GOT3 (cell line): ENCODE measurements at places on chromosomes 1 and 21.

DNA sequence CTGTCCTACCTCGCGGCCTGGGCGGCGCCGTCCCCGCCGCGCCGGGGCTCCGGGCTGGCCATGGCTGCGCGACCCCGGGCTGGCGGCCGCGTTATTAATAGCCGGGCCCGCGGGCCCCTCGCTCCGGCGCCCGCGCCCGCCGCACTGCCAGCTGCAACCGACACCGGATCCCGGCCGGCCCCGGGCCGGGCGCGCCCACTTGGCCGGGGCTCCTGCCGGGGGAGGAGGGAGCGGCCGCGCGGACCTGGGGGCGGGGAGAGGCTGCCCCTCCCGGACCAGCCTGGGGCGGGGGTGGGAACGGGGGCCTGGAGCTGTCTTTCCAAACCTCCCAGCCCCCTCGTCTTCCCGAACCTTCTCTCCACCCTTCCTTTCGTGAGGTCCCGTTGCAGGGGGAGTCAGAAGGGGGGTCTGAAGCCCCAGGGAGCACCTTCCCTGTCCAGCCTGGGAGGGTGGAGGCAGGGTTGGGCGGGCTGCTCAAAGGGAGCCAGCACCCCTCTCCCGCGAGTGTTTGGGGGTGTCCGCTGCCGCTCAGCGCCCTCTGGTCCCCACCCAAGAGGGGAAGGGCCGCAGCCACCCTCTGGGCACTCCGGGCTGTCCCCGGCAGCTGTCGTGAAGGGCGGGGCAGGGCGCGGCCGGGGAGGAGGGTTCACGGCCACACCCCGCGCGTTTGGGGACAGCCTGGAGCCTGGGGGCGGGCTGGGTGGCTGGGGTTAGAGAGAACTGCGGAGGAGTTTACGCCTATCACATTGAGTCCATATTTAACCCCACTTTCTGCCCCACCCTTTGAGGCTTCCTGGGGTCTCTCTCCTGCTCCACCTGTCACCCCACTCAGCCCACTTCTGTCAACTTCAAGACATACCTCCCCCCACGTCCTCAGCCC, at the start of gene SYNC:
TSS of gene SYNC (minus strand) at position 172 of the 880 bp plus-strand sequence. CDS start at position 62, 110 bp downstream.
- peak; percentile 55 for DNase-seq

- DNase-seq, result no peak
Observed at GRCh38 chr1:30375156-30375555, 348.2 kb downstream of the MATN1 start.

- no peak for DNase-seq
Observed at GRCh38 chr1:243729956-243730355, 120.1 kb downstream of the AKT3 start.

- DNase-seq, result no peak
Observed at GRCh38 chr1:43255438-43256210, 14.2 kb upstream of the TMEM125 start.

GRCh38 chr1:16152481-16153087, 3.3 kb downstream of the EPHA2 start:
- DNase-seq, result no peak

GRCh38 chr1:228011721-228012311, 5.0 kb downstream of the WNT3A start:
- DNase-seq, result no peak

DNA sequence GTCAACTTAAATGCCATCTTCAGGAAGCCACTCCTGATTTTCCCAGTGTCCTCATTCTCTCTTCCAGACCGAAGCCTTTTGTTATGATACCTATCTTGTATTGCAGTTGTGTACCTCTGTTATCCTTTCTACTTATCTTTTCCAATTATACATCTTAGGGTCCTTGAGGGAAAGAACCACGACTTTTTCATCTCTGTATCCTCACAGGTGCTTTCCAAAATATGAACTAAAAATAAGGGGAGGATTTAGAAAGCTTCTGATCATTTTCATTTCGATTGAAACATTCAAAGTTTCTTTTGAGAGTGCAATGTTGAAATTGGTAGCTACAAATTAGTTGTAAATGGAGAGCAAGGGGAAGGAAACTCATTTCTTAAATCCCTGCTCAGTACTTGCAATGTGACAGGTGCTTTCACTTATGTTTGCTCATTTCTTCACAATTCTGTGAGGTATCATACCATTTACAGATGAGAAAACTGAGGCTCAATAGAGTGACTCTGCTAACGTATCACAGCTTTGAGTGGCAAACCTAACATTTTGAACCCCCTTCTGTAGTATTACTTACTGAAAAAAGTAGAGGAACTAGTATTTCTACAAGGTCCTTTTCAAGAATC, 24.2 kb downstream of the SLC19A2 start:
- no peak for DNase-seq

DNA sequence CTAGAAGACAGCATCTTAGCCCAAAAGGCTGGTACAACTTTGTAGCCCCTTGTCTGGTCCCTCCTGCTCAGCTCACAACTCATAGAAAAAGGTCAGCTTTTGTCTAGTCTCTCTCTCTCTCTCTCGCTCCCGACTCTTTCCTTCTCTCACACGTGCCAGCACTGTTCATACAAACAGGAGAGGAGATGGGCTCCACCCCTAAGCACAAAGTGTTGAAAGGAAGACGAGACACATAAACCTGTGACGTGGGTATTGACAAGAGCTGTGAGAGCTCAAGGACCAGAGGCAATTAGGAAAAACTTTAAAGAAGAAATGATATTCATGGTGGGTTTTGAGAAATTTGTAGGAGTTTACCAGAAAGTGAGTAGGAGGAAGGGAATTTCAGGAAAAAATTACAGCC, 23.6 kb upstream of the KCNC4 start:
- DNase-seq, result no peak

GRCh38 chr1:167289075-167289442, 68.4 kb downstream of the POU2F1 start:
- no peak for DNase-seq

DNA sequence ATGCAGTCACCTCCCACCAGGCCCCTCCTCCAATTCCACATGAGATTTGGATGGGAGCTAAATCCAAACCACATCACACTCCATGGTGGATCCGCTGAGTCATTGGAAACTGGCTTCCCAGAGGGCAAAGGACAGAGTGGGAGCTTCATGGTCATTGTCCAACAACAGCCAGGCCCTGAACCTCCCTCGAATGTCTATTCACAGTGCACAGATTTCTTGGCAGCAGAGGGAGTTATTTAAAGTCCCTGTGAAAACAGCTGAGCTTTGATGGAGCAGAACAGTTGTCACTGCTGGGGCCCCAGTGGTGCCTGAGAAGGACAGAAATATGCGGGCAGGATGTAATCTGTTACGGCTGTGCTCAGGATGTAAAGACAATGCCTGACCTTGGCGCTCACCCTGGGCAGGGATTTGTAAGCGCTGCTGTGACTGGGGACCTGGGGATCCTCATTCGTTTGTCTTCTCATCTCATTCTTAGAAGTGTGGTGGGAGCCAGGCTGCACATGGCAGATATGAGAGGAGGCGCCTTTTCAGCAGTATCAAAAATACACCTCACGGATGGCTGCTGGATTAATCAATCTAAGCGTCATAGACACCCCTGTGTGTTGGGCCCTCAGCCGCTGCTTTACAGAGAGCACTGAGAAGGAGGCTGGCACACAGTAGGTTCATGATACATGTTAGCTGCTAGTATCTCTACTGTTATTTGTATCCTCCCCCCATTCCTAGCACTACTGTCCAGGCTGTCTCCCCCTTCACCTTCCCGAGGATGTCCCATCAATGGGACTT, 439.4 kb downstream of the PTPRU start:
- no peak for DNase-seq

DNA sequence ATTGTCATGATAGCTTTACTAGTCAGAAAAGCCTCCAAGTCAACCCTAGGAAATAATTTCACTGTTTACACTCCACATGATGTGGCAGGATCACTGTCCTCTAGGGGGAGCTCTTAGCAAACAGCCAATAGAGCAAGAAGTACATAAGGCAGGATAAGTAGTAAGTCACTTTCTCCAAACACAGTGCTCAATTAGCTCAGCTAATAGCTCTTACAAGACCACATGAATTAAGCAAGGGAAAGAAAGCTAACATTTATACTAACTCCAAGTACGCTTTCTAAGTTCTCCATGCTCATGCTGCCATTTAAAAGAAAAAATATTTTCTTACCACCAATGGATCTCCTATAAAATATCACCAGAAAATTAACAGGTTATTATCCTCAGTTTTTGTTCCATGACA, 66.9 kb upstream of the LRIF1 start:
- DNase-seq, result no peak

DNA sequence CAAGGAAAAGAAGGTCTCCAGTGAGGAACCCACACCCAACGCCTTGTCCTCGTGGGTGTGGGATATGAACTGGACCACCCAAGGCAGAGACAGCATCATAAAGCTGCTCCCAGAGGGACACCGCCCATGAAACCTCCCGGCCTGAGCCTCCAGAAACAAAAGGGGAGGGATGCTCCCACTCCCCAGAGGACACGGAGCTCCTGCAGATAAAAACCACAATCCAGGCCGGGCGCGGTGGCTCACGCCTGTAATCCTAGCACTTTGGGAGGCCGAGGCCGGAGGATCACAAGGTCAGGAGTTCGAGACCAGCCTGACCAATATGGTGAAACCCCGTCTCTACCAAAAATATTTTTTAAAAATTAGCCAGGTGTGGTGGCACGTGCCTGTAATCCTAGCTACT, 66.4 kb downstream of the CHD5 start:
- DNase-seq, result no peak

GRCh38 chr1:12436817-12437599, 181.0 kb downstream of the DHRS3 start:
- no peak for DNase-seq

DNA sequence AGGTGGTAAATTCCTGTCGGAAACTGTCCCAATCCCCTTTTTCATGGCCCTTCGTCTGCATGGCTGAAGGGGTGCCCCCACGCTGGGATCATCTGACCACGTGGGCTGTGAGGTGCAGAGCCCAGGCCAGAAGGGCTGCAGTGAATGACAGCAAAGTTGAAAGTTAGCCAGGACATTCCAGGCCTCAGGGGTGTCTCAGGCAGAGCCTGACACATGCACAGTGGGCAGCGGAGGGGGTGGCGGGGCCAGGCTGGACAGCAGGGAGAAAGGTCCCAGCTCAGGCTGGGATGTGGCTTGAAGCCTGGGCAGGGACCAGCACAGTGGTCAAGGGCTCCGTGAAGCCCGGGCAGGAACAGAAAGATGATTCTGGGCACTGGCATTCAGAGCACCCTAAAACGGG, 49.6 kb downstream of the GRIK3 start:
- no peak for DNase-seq

GRCh38 chr1:46437723-46438122, 43.6 kb downstream of the FAAH start:
- DNase-seq, result no peak

DNA sequence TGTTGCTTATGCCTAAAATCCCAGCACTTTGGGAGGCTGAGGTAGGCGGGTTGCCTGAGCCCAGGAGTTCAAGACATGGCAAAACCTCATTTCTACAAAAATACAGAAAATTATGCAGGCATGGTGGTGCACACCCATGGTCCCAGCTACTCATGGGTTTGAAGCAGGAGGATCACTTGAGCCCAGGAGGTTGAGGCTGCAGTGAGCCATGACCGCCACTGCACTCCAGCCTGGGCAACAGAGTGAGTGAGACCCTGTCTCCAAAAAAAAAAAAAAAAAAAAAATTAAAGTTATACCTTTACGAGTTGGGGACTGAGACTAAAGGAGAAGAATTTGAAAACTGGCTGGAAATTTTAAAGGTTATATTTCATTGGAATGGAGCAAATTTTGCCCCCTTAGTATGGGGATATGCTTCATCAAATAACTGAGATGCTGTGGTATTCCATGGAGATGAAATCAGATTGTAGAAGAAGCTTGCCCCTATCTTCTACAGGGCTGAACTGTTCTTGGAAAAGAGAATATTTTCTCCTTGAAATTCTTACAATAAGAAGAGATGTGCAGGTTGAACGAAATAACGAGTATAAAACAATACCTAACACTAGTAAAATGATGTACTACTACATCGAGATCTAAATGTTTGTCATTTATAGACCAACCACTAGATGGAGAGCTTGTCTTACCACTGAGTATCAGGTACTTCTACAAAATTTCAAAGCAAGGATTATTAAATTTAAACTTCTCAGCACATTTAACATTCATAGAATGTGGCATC, 34.9 kb upstream of the SCYL3 start:
- no peak for DNase-seq

DNA sequence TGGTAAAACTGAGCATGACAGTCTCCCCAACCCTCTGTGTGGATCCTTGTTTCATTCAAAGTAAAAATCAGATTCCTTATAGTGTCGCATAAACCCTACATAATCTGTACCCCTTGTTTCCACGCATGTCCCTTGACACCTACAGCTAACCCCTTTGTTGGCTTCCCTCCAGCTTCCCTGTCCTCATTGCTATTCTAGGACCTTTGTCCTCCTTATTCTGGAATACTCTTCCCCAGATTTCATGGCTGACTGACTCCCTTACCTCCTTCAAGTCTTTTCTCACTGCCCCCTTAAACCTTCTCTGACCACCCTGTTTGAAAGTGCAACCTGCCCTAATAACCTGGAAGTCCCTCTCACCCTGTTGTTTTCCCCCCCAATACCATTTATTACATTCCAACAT, 4.0 kb downstream of the RNF11 start:
- no peak for DNase-seq

DNA sequence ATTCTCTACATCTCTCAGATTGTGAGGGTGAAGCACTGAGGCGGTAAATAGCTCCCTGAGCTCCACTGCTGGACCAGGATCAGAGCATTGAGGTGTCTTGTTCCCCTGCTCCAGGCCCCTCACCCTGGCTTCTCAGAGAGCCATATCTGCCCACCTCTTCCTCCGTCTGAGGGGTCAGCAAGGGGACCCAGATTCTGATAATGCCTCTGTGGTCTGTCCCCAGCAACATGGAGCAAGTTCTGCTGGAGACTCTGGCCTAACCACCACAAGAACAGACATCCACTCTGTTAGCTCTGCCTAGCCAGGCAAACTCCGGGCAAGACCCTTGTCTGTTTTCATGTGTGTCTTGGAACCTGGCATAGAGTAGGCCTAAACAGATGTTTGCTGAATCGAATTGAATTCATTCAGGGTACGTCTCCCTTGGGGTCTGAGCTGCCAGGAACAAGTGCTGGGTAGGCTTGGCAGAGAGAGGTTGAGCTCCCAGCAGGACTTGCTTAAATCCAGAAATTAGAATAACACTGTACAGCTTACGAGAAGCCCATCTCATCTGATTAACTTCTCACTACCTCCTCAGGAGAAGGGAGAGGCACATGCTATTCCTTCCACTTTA, 2.3 kb downstream of the TRAF5 start:
- no peak for DNase-seq

GRCh38 chr1:218259800-218260199, 25.3 kb upstream of the RRP15 start:
- DNase-seq, result no peak

- no peak for DNase-seq
Observed at GRCh38 chr1:59653968-59654367, 160.8 kb upstream of the HOOK1 start.

- no peak for DNase-seq
Observed at GRCh38 chr1:83741770-83742169, 257.2 kb downstream of the TTLL7 start.

DNA sequence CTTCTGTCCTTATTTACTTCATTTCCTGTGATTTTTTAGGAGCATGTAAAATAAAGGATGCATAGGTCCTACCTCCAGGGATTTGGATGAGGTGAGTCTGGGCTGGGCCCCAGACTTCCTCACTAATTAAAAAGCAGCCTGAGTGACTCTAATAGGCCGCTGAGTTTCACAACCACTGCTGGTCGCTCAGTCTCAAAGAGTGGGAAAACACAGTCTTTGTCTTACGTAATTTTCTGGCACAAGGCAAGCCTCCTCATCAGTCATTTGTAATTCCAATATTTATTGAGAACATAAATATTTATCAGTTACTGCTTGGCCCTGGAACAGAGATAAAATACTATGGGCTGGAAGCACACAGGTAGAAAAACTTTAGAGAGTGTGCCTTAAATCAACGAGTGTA, 195.4 kb upstream of the RUNX1 start:
- no peak for DNase-seq

- no peak for DNase-seq
Observed at GRCh38 chr1:77333501-77333900, 51.7 kb downstream of the AK5 start.
